ENCODE measurements at places on chromosomes 5 and 9.

- DNase-seq = peak; percentile 57
These were observed 146.0 kb downstream of the CACNA1B start for GRCh38 chr9:138023394-138024124.

GRCh38 chr9:17280350-17281012, 145.6 kb downstream of the CNTLN start:
- DNase-seq = no peak

GRCh38 chr9:84228130-84228720, 112.3 kb downstream of the SLC28A3 start:
- DNase-seq = peak; percentile 81

GRCh38 chr5:111722140-111722539, 34.9 kb downstream of the NREP start:
- DNase-seq = no peak

DNA sequence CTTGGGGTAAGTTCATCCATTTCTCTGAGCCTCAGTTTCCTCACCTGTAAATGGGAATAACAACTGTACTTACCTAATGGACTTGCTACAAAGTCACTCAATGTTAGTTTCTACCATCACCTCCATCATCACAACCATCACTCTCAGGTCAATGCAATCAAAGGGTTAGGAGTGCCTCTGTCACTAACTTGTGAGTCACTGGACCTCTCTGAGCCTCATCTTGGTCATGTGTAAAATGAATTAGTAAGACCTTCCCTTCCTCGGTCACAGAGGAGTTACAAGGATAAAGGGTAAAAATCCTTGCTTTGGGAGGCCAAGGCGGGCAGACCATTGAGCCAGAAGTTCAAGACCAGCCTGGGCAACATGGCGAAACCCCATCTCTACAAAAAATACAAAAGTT, 12.8 kb downstream of the FABP6 start:
- DNase-seq = no peak

- no peak for DNase-seq
These were observed 80.5 kb upstream of the LMX1B start for GRCh38 chr9:126532951-126533925.

DNA sequence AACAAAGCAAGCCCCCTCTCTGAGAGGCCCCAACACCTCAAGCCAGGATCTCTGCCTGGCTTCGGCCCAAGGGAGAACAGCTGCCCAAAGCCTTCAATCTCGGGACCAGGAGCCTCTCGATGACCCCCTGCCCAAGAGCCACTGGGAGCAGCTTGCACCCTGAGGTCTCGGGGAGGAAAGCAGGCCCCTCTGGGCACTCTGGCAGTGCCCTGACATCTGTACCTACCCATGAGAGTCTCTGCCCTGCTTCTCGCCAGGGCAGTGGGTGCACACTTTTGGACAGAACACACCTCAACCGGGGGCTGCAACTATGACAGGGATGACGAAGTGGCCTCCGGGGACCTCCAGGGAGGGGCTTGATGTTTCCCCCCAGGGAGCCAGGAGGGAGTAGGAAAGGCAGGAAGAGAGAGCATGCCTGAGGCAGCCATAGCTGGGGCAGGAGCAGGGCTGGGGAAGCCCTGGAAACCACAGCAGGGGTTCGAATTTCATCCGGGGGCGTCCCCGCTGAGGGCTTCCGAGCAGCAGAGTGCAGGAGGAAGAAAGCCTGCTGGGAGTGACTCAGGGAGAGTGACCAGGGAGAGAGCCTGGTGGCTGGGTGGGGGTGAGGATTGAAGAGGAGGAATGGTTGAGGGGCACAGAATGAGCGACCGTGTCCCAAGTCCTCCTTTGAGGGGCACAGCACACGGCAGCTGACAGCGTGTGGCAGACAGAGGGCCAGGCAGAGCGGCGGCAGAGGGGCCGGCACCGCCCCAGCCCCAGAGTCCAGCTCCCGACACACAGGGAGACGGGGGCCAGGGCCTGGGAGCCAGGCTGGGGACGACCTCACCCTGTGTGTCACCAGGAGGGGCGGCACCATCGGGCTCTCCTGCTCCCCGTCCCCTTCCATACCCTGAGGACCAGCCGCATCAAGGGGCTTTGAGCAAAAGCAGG, 1.8 kb downstream of the LPCAT1 start:
- DNase-seq = peak; percentile 40

GRCh38 chr5:141182248-141182647, at the start of gene PCDHB16:
TSS of gene PCDHB16 (plus strand) at chr5:141182387. CDS start at chr5:141182560, 173 bp downstream.
- peak; percentile 79 for DNase-seq

DNA sequence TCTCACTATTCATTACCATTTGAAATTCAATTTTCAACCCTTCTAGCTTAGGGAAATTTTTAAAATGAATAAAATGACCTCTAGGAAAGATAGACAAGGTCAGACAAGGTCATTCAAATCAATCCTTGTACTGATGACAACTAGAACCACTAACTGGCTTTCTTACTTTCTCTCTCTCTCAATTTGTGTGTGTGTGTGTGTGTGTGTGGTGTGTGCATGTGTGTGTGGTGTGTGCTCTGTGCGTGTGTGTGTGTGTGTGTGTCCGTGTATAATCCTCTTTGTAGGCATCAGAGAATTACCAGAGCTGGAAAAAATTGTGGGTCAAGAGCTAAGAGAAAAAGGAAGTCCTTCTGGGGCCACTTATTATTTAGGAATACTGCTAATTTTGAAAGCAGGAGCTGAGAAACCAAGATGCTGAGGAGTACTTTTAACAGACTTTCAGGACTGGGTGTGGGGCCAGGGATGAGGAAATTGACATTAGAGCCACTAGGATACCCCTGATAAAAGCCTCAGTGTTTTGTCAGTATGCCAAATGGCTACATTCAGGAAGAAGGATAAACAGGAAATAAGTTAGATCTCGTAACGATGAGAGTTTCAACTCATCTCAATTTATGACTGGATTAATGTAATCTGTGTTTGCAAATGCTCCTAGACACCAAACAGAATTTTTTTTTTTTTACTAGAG, 723.3 kb downstream of the CETN3 start:
- no peak for DNase-seq

DNA sequence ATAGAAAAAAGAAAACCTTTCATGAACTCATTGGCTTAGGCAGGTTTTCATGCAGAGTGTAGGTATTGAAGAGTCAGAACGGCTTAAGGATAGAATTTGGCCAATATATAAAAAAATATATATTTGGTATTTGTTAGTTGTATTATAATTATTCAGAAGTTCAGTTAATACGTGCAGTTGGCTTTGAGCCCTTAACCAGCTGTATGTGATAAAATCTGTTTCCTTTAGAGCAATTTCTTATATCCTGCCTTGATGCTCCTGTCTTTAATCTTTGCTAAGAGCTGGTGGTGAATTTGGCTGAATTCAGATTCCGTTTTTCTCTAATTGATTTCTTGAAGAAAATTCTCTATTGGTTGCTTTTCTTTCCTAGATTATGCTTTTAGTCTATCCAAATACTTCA, 3.7 kb downstream of the ANXA1 start:
- DNase-seq = no peak

DNA sequence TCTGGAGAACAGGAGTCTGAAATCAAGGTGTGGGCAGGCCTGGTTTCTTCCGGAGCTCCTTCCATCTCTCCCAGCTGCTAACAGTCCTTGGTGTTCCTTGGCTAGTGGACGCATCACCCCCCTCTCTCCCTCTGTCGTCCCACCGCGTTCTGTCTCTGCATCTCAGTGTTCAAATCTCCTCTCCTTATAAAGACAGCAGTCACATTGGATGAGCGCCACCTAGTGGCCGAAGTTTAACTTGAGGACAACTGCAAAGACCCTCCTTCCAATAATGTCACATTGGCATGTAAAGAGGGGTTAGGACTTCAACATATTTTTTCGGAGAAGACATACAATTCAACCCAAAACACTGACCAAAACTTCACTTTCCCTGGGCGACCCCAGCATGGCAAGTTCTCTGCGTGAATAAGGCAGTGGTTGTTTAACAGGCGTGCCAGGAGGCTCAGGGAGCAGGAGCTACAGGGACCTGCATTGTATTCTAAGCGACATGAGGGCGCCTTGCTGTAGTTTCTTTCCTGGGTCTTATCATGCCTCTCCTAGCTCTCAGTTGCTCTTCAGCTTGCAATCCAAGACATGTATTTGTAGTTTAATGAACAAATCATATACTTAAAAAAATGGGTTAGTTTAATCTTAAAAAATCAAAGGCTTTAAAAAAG, 27.9 kb upstream of the BASP1 start:
- DNase-seq = peak; percentile 91
